ENCODE measurements at places on chromosomes 12 and 14.

- H3K4me3 ChIP-seq = no peak overlapping the region
- no peak overlapping the region for H3K27ac ChIP-seq
- peaks cover 19% of the 10 kb centered on the region for H3K4me1 ChIP-seq
- H3K27me3 ChIP-seq = no peaks in the 10 kb centered on the region
- H3K36me3 ChIP-seq = no peaks in the 10 kb centered on the region
- DNase-seq = no peak
These were observed 3.6 kb upstream of the IGFBP6 start for GRCh38 chr12:53093777-53094393.

DNA sequence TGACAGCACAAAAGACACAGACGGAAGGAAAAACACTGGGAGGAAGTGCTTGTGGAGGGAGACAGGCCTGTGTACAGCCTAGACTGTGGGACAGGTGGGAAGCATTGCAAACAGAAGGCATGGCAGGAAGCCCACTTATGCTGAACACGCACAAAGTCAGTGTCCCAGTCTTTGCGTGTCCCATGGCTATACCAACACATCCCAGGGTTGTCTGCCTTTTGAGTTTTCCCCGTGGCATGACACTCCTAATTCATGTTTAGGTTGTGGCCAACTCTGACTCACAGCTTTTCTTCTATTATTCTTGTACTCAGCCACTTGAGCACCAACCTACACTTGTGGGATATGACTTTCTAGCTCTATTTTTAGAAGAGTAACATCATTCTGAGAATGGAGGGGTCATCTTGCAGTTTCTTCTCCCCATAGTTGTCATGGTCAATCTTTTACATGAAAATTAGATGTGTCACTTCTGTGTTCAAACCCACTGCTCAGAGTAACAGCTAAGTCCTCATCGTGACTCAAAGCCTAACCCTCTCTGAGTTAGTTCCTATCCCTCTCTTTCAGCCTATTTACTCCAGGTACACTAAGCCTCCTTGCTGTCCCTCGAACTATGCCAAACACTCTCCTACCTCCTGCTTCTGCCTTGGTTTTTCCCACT, 27.5 kb upstream of the JPH4 start:
- DNase-seq = no peak
- H3K27me3 ChIP-seq = peaks cover 5% of the 10 kb centered on the region
- H3K36me3 ChIP-seq = no peaks in the 10 kb centered on the region
- H3K27ac ChIP-seq = no peak overlapping the region
- no peak overlapping the region for H3K4me3 ChIP-seq
- no peaks in the 10 kb centered on the region for H3K4me1 ChIP-seq

DNA sequence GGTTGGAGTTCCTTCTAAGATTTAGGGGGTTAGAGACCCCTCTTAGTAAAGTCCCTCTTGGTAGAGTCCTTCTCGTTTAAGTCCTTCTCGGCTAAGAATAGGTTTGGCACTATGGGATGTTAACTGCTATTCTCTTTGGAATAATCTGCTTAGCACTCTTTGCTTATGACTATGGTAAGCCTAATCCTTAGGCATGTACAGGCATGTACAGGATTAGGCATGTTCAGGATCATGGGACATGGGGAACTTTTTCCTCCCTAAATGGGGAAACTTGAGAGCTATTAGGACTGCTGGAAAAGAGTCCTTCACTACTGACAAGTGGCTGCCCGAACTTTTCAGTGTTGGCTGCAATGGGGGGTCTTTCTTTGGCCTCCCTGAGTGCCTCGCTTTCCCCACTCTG, 193.3 kb downstream of the TMEM117 start:
- H3K4me3 ChIP-seq = no peak overlapping the region
- no peaks in the 10 kb centered on the region for H3K4me1 ChIP-seq
- no peak for DNase-seq

DNA sequence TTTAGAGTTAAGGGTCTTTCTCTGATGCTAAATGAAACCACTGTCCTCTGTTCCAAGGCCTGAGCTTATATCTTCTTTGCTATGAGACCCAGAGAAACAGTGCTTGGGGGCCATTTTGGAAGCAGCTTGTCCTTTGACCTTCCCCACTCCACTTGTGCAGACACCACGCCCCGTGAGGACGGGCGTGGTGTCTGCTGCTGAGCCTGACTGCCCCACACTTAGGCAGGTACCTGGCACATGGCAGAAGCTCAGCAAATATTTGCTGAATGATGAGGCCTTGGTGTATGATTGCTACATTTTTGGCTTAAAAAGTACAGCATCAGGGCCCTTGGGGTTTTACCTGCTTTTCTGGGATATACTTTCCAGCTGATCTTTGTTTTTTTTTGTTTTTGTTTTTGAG, 69.9 kb downstream of the RASSF3 start:
- no peaks in the 10 kb centered on the region for H3K27me3 ChIP-seq
- no peaks in the 10 kb centered on the region for H3K36me3 ChIP-seq
- H3K4me3 ChIP-seq = peak overlapping the region; percentile 32
- peaks cover 59% of the 10 kb centered on the region for H3K4me1 ChIP-seq
